Stimulated activated CD4-positive, alpha-beta T cell treated with anti-CD3 and anti-CD28 coated beads, Interleukin-15, amount 100 ng/mL, for 48 hours (primary cell): ENCODE measurements at places on chromosomes 4 and X.

- no peak for DNase-seq
Observed at GRCh38 chr4:187562345-187562744, 433.2 kb upstream of the ZFP42 start.

GRCh38 chrX:101359966-101360365 is 11.4 kb upstream of the TIMM8A start:
- DNase-seq, result no peak

GRCh38 chr4:1333256-1333655 is 13.8 kb upstream of the UVSSA start:
- no peak for DNase-seq

DNA sequence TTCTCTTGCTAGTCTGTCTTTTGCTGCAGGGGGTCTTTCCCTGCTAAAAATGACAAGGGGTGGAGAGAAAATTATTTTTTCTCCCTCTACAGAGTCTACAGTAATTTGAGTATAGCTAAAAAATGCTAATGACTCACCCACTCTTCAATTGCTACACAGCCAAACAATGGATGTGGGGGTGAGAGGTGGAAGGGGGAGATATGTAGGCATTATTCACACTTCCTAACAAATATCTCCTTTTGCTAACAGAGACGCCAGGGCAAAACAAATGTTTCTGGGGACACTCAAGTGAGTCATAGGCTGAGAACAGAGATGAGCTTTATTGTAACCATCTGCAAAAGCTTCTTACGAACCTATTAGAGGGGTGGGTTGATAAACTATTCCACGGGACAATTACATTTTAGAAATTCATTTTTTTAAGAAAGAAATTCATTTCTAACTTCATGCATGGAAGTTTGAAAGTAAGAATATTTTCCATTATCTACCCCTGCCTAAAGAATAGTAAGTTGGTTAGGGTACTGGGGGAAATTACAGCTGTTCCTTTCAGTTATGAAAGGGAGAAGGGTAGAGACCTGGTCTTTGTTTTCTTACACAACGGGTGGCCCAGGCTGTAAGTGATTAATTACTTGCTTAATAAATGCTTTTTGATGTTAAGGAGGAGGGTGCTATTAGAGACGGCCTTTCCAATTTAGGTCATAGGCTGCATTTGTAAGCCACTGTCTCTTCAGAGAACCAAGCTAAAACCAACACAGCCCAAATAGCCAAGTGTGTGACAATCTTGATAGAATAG is 12.8 kb downstream of the SCD5 start:
- no peak for DNase-seq

- no peak for DNase-seq
Observed at GRCh38 chr4:80058740-80059139, 14.3 kb downstream of the ANTXR2 start.

GRCh38 chrX:17328837-17329236 is 46.2 kb upstream of the NHS start:
- no peak for DNase-seq

- no peak for DNase-seq
Observed at GRCh38 chrX:124093222-124093621, 131.7 kb downstream of the STAG2 start.

DNA sequence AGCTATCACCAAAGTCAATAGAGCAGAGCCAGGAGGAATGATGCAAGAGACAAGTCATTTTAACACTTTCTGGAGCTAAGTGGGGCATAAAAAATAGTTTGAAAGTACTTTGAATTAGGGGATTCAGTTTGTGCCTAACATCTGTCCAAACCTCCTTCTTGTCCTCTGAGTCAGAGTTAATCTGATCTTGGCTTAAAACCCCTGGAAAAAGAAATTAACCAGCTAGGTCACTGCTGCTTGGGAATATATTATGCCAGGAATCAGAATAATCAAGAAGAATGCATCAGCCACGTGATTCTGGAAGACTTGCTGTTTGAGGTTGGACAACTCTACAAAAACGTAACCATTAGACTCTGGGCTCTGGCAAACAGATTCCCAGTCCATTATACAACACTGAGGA is 45.3 kb upstream of the EDA2R start:
- DNase-seq, result no peak

DNA sequence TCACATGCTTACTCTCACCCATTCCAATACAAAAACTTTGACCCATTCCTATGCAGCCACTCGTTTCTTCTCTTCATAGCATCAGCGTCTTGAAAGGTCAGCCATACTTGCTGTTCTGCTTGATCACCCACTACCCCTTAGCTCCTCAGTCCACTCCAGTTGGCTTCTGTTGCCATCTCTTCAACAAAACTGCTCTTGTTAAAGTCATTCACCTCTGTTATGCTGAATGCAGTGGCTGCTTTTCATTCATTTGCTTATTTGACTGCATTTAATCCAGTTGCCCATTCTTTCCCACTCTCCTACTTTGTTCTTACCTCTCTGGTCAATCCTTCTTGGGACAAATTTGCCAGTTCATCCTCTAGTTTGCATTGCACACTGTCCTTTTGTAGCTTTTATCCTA is 24.9 kb downstream of the CEP135 start:
- DNase-seq, result no peak

GRCh38 chr4:57064811-57065711 is 45.1 kb downstream of the IGFBP7 start:
- DNase-seq, result no peak

GRCh38 chr4:84099599-84099998 is 399.5 kb downstream of the NKX6-1 start:
- DNase-seq, result no peak

DNA sequence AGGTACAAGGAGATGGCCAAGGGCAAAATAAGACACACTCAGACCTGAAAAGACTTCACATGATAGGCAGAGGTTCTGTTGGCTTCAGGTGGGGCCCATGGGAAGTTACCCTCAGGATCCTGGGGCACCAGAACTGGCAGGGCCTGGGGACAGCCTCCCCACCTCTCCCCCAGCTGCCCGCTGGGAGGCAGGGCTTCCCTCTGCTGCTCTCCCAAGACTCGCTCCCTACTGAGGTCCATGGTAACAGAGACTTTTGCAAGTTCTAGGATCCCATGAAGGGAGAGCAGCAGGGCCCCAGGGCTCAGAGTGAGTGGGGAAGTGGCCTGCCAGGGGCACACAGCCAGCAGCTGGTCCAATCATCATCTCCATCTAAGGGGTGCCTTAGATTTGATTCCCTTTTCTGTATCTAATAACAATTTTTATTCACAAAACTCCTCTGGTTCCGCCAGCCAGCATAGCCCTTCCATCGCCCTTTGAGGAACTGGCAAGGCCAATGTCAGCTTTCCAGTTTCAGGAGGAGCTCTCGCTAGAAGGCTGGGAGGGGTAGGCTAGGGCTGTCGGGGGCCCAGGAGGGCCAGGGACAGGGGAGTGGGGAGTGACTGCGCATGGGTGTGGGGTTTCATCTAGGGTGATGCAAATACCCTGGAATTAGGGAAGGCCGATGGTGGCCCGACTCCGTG is 78.2 kb downstream of the SLC2A9 start:
- DNase-seq, result no peak

GRCh38 chr4:169259271-169259670 is 11.5 kb downstream of the SH3RF1 start:
- no peak for DNase-seq

DNA sequence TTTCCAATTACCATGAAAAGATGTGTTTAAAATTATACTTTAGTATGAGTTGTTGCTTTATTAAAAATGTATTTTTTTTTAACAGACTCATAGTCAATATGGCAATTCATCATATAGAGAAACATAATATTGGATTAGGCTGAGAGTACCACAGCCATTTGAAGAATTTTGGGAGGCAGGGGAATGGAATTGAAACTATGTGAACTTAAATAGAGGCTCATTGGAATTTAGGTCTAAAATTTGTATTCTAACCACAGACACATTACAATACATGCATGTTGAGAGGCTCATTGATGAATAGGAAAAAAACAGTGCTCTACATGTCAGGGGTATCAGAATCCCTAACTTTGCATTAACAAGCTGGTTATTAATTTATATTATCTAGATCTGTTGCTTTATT is 269.6 kb downstream of the DKK2 start:
- no peak for DNase-seq

DNA sequence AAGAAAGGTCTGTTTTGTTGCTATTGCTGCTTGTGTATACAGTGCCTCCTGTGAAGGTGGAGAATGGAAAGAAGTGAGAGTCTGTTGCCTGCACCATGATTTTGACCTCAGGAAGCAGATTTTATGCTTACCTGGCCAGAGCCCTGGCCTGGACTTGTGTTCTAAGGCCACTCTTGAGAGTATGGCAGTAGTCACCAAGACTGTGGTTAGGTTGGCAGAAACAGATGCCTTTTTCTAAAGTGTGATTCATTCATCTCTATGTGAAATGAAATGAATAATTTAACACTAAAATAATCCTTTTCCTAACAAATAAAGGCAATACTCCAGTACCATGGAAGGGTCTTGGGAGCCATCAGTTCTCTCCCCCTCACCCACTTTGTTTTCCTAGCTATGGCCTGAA is 161.8 kb downstream of the DCLK2 start:
- no peak for DNase-seq

DNA sequence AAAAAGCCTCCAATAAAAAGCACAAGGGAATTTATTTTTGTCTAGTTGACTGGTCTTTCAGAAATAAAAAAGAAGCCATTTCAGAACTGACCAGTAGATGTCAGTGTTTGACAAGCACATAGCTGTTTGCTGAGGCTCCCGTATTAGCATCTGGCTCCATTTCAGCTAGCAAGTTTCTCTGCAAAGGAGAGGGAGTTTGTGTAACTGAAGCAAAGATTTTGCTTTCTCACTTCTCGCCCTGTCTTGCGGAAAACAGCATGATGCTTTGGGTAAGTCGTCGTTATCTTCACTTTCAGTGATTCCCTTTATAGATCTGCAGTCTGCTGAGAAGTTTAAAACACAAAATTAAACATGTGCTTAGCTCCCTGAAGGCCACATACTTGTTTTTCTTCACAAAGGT is 85.5 kb downstream of the CT47B1 start:
- no peak for DNase-seq

GRCh38 chr4:167421201-167421600 is 186.9 kb upstream of the SPOCK3 start:
- DNase-seq, result no peak

DNA sequence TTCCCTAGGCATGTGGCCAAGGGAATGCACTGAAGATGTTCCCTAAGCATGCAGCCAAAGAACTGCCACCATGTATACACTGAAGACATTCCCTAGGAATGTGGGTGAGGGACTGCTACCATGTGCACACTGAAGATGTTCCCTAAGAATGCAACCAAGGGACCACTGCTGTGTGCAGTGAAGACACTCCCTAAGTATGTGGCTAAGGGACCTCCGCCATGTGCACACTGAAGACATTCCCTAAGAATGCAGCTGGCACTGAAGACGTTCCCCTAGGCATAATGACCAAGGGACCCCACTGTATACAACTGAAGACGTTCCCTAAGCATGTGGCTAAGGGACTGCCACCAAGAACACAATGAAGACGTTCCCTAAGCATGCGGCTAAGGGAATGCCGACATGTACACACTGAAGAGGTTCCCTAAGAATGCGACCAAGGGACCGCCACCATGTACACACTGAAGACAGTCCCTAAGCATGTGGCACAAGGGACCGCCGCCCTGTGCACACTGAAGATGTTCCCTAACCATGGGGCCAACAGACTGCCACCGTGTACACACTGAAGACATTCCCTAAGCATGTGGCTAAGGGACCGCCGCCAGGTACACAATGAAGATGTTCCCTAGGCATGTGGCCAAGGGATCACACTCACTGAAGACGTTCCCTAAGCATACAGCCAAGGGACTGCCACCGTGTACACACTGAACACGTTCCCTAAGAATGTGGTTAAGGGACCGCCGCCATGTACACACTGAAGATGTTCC is 25.6 kb downstream of the DHRSX start:
- no peak for DNase-seq

DNA sequence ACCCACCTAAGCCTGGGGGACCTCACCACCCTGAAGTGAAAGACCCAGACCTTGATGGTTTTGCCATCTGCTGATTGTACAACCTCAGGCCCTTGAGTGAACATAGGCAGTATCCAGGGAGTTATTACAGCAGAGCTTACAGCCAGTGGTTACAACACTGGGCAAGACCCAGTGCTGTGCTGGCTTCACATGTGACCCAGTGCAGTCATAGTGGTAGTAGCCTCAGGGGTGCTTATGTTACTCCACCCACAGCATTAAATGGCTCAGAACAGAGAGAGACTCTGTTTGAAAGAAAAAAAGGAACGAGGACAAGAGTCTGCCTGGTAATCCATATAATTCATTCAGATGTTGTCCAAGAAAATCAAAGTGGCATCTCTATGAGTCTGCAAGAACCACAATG is 45.2 kb upstream of the DACH2 start:
- DNase-seq, result no peak

GRCh38 chr4:73690051-73690738 is 50.2 kb upstream of the CXCL8 start:
- no peak for DNase-seq

- no peak for DNase-seq
Observed at GRCh38 chr4:92519727-92520126, 216.0 kb downstream of the GRID2 start.

- DNase-seq, result no peak
Observed at GRCh38 chrX:33892670-33893069, 239.4 kb downstream of the FAM47A start.

DNA sequence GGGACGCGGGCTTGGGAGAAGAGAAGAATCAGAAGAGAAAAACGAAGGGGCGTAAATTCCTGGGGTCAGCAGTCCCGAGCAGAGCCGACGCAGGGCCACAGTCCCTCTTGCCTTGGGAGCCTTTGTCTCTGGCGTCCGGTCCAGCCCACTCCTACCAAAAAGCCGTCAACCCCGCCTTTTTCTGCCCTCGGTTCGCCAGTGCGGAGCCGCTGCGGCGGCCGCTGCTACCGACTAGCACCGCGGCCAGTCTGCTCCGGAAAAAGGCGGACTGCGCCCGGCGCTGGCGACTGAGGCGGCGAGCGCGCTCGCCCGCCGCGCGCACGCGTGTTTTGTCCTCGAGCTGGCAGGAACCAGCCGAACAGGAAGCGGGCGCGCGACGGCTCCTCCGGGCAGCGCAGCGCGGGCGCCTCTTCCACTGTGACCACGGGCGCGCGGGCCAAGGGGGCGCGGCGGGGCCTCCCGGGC is 502 bp downstream of the HNRNPDL start:
- DNase-seq, result no peak
